Activated T-cell treated with anti-CD3 and anti-CD28 coated beads for 4 hours (primary cell): ENCODE measurements at places on chromosomes 13 and 19.

- no peak for DNase-seq
Observed at GRCh38 chr13:59547950-59548349, 615.8 kb downstream of the DIAPH3 start.

DNA sequence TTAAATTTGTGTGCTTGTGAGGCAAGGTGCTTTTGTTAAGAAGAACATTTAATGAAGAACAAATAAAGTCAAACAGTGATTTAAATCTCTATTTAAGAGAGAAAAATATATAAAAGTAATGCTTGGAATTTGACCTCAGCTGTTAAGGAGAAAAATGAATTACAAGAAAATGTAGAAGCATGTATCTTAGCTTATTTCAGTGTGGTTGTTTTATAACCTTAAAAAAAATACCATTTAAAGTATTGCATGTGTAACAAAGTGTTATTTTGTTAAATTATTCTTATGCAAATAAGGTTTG is 537.0 kb upstream of the SPRY2 start:
- DNase-seq: no peak

GRCh38 chr19:6221878-6222746 is 57.7 kb downstream of the MLLT1 start:
- DNase-seq: no peak

- DNase-seq: no peak
Observed at GRCh38 chr13:66219506-66219905, 1010.6 kb downstream of the PCDH9 start.
